SJSA1 (cell line): ENCODE measurements at places on chromosomes 6 and 20. TPM values are rescaled to one million over a fixed set of nuclear protein-coding genes. Genes with fewer than 3 reads are reported as not detected.
A peak's percentile ranks its signal among the peaks of the same experiment; 100 is the strongest.

CLIC5 gene
- 0.22 and 1.2 TPM in 2 replicates for total RNA-seq

TCF19 gene
- total RNA-seq, result 61.4 and 68.1 TPM in 2 replicates

CASS4 gene
- total RNA-seq, result not detected in 2 replicates

DNA sequence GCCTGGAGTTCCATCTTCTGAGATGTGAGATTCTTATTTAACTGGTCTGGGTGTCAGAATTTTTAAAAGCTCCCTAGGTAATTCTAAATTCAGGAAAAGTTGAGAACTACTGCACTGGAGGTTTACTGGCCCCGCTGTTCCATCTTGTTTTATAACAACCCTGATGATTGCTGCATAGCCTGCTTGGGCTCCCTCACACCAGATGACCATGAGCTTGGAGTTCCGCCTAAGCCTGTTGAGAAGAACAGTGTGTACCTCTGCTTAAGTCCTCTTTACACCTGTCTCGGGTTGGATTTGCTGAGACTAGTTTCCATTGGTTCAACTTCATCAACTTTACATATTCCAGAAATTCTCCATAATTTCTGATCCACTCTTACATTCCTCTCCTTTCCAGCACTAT lies 77.9 kb downstream of the FKBP5 start:
- no peak for DNase-seq
- H3K27me3 ChIP-seq, result no peaks in the 10 kb centered on the region
- H3K4me3 ChIP-seq, result no peak overlapping the region

GRCh38 chr6:52642368-52642767 lies 28.5 kb upstream of the TMEM14A start:
- no peak for DNase-seq
- H3K27ac ChIP-seq, result no peak overlapping the region
- peaks cover 24% of the 10 kb centered on the region for H3K4me1 ChIP-seq
- no peaks in the 10 kb centered on the region for H3K36me3 ChIP-seq
- no peaks in the 10 kb centered on the region for H3K27me3 ChIP-seq

GRCh38 chr6:89680150-89680549 lies 41.6 kb upstream of the LYRM2 start:
- DNase-seq, result no peak
- no peak overlapping the region for H3K4me3 ChIP-seq
- H3K27ac ChIP-seq, result no peak overlapping the region
- H3K27me3 ChIP-seq, result no peaks in the 10 kb centered on the region

GRCh38 chr6:170289951-170290295 lies 955 bp downstream of the DLL1 start:
- no peak for DNase-seq
- no peaks in the 10 kb centered on the region for H3K36me3 ChIP-seq
- H3K4me3 ChIP-seq, result peak overlapping the region; percentile 45
- peaks cover 29% of the 10 kb centered on the region for H3K4me1 ChIP-seq
- no peak overlapping the region for H3K27ac ChIP-seq

- no peaks in the 10 kb centered on the region; the same call in 1 of the 2 replicates for H3K27me3 ChIP-seq
- DNase-seq, result no peak
- H3K4me1 ChIP-seq, result no peaks in the 10 kb centered on the region
Measured at GRCh38 chr6:68975064-68975463, 340.0 kb downstream of the ADGRB3 start.

GRCh38 chr20:58097429-58097828 lies 131.0 kb downstream of the ANKRD60 start:
- no peaks in the 10 kb centered on the region for H3K27me3 ChIP-seq
- H3K4me1 ChIP-seq, result peaks cover 9% of the 10 kb centered on the region
- H3K36me3 ChIP-seq, result no peaks in the 10 kb centered on the region

DNA sequence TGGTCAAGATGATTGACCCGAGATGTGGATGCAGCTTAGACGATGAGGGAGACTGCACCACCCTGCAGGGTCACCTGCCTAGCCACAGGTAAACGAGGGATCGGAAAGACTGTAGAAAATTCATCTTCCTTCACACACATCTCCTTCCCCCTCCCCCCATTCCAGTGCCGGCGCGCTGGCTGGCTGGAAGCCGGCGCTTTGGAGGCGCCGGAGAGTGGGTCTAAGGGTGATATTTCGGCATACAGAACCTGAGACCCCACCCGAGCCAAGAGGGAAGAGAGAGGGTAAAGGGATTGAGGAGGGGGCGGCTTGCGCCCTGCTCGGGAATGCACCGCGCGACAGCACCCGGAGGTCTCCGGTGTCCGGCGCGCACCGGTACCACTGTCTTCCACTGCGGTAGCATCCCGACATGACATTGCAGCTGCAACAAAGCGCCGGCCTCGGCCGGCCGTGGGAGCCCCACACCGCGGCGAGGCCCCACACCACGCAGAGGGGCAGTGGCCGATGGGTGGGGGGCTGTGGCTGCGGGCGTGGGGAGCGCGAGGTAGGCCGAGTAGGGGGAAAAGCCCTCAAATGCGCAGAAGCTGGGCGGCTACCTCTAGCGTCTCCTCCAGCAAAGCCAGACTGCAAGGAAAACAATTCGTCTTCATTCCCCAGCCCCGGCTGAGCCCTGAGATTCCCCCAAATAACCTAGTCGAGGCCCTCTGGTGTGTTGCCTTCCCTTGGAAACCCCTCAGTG lies 984 bp downstream of the TNFRSF21 start:
- H3K36me3 ChIP-seq, result no peaks in the 10 kb centered on the region
- H3K4me3 ChIP-seq, result peak overlapping the region; percentile 32
- H3K4me1 ChIP-seq, result peaks cover 13% of the 10 kb centered on the region
- peak; percentile 15 for DNase-seq

DNA sequence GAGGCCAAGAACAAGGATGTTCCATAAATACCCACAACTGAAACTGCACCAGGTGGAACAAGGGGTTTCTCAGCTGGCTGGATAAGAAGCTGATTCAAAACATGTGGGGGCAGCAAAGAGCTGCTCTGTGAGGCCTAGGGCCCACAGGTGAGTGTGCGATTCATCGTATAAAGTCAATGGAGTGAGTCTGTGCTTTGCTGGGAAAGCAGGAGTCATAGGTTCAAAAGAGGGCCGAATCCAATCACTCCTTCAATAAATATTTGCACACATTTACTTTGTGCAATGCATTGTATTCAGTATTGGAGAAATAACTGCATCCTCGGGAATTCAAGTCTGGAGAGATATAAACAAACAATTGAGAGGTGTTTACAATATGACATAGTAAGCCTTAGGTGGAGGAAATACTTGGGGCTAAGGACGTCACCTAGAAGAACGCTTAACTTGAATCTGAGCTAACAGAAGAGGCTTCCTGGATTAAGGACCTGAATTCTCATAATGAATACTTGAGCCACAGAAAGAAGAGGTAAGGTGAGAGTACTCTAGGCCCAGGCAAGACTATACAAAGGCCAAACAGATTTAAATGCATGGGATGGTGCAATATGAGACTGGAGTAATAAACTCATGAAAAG lies 83.7 kb upstream of the TMEM30A start:
- H3K4me1 ChIP-seq, result peaks cover 13% of the 10 kb centered on the region
- no peak overlapping the region for H3K4me3 ChIP-seq
- no peaks in the 10 kb centered on the region for H3K27me3 ChIP-seq

- H3K4me1 ChIP-seq, result no peaks in the 10 kb centered on the region
- peaks cover 22% of the 10 kb centered on the region for H3K27me3 ChIP-seq
- H3K4me3 ChIP-seq, result no peak overlapping the region
- no peak overlapping the region for H3K27ac ChIP-seq
Measured at GRCh38 chr6:40885139-40885774, 153.8 kb downstream of the UNC5CL start.
